Panc1 (cell line): ENCODE measurements at places on chromosomes 3 and 15.

DNA sequence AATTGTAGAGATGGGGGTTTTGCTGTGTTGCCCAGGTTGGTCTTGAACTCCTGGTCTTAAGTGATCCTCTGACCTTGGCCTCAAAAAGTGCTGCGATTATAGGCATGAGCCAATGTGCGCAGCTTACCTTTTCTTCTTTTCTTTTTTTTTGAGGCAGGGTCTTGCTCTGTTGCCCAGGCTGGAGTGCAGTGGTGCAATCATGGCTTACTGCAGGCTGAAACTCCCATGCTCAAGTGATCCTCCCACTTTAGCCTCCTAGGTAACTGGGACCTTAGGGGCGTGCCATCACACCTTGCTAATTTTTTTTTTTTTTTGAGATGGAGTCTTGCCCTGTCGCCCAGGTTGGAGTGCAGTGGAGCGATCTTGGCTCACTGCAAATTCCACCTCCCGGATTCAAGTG, 13.0 kb downstream of the RBM6 start:
- no peak for DNase-seq

GRCh38 chr3:67832817-67833216, 178.4 kb upstream of the SUCLG2 start:
- DNase-seq, result no peak

- DNase-seq, result no peak
Observed at GRCh38 chr3:58107597-58107996, 99.4 kb downstream of the FLNB start.

GRCh38 chr3:64152086-64152485, 73.2 kb downstream of the PRICKLE2 start:
- no peak for DNase-seq

DNA sequence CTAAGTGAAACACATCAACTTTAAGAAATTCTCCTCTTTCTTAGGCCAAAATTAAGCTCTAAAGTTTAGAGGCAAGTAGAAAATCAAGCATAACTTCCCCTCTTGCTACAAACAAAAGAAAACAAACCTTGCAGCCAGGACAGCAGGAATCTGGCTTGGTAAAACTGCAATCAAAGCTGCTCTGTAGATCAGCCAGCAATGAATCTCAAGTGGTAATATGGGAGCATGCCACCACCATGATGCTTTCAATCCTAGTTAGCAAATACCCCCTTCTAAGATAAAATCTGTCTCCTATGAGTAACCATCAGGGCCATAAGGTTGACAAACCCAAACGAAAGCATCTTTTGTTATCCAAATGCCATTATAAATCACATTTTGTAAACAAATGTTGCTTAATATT, 208.3 kb upstream of the PLSCR5 start:
- DNase-seq, result no peak

- DNase-seq, result no peak
Observed at GRCh38 chr3:119731560-119732343, 28.9 kb downstream of the CFAP91 start.

- no peak for DNase-seq
Observed at GRCh38 chr3:48661501-48662144, 1.1 kb downstream of the CELSR3 start.

DNA sequence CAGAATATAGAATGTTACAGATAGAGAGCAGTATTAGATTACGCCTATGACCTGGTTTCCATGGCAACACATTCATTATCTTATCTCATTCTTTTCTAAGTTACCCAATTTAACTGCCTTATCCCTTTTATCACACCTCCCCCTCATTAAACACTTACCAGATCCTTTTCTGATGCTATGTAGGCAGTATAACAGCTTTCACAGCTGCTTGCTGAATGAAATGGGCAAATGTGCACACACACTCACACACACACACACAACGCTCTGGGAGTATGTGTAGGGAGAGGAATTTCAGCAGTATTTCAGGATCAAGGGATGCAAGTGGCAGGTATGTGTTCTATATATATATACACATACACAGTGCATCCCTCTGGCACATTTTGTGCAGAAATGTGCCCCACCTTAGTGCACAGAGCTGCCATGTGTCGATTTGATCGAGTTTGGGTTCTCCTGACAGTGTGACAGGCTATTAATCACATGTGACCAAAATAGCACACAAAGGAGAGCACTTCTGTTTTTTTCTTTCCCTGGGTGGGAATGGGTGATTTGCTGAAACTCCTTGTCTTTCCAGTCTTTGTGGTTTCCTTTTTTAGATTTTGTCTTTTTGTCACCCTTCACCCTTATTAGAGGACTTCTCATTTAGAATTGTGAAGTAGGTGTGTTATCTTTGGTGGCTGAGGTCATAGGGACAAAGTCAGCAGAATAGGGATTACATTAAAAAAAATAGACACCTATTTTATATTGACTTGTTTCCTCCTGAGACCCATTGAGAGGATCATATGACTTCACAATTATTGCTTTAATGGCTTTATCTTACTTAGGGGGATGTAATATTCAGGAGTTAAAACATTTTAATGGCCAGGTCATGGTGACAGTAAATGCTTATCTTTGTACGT, 553.7 kb downstream of the PDCD6IP start:
- DNase-seq, result no peak

GRCh38 chr15:72375501-72375845, 341 bp downstream of the HEXA start:
- no peak for DNase-seq

DNA sequence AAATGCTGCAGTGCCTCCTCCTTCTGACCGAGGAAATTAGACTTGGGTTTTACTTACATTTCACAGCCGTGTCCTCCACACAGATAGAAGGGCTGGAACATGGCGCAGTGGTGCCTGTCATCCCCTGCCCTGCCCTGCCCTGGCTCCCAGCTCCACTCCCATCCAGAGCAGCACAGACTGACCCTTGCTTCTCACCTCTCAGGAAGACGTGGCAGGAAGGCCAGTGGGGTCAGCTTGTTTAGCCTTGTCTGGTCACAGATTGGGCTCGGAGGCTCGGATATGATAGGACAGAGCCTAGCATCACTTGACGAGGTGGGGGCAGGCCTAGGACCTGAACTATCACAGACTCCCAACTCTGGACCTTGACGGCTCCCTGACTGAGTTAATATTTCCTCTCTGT, 88.5 kb downstream of the LINGO1 start:
- DNase-seq, result no peak
